ENCODE measurements at places on chromosomes 2 and 18. TPM values are rescaled to one million over a fixed set of nuclear protein-coding genes. Genes with fewer than 3 reads are reported as not detected.

The IL37 gene
- polyA plus RNA-seq = not detected

The TIMM21 gene
- 64.4 TPM for polyA plus RNA-seq

The FOXI3 gene
- not detected for polyA plus RNA-seq

The NDUFS1 gene
- 97.1 TPM for polyA plus RNA-seq

The HOXD13 gene
- not detected for polyA plus RNA-seq

The MRPL53 gene
- polyA plus RNA-seq = 92.3 TPM

The SCG2 gene
- 0.07 TPM for polyA plus RNA-seq

The SERPINB11 gene
- not detected for polyA plus RNA-seq

The RUFY4 gene
- polyA plus RNA-seq = not detected

The PDE1A gene
- 4.9 TPM for polyA plus RNA-seq

The LYPD6B gene
- polyA plus RNA-seq = not detected

The PLA2R1 gene
- 0.38 TPM for polyA plus RNA-seq

The BARD1 gene
- polyA plus RNA-seq = 1.4 TPM

The ANKRD53 gene
- 0.97 TPM for polyA plus RNA-seq

The GFPT1 gene
- 5.0 TPM for polyA plus RNA-seq

The LGALSL gene
- 5.8 TPM for polyA plus RNA-seq

The SPC25 gene
- not detected for polyA plus RNA-seq

The TXNL4A gene
- 115 TPM for polyA plus RNA-seq

The FMNL2 gene
- polyA plus RNA-seq = 16.0 TPM

The RTTN gene
- polyA plus RNA-seq = 3.5 TPM

The COL6A3 gene
- 33.5 TPM for polyA plus RNA-seq

The PDCD1 gene
- 7.1 TPM for polyA plus RNA-seq

The AOX1 gene
- 11.2 TPM for polyA plus RNA-seq

The STPG4 gene
- polyA plus RNA-seq = not detected

The OR6B2 gene
- polyA plus RNA-seq = not detected

The C1GALT1C1L gene
- polyA plus RNA-seq = 1.8 TPM

The GRP gene
- polyA plus RNA-seq = not detected

The APCDD1 gene
- polyA plus RNA-seq = 40.4 TPM

The CENPA gene
- 1.5 TPM for polyA plus RNA-seq

The RGPD4 gene
- not detected for polyA plus RNA-seq

The RANBP2 gene
- 11.7 TPM for polyA plus RNA-seq

The SGPP2 gene
- 3.4 TPM for polyA plus RNA-seq

The TAF4B gene
- 0.73 TPM for polyA plus RNA-seq

The FAM110C gene
- 0.66 TPM for polyA plus RNA-seq

The HADHB gene
- 256 TPM for polyA plus RNA-seq

The SCN9A gene
- 0.10 TPM for polyA plus RNA-seq

The CGREF1 gene
- polyA plus RNA-seq = 0.57 TPM

The GPAT2 gene
- 4.6 TPM for polyA plus RNA-seq

The HNMT gene
- 9.9 TPM for polyA plus RNA-seq

The SLC4A5 gene
- polyA plus RNA-seq = 2.3 TPM

The TMEFF2 gene
- polyA plus RNA-seq = 0.16 TPM

The TWIST2 gene
- 3.5 TPM for polyA plus RNA-seq

The GYPC gene
- polyA plus RNA-seq = 408 TPM

The ACMSD gene
- not detected for polyA plus RNA-seq

The CIB4 gene
- polyA plus RNA-seq = not detected

All from heart right ventricle (tissue), 16 donors.